ENCODE measurements at places on chromosomes 5 and 9.

DNA sequence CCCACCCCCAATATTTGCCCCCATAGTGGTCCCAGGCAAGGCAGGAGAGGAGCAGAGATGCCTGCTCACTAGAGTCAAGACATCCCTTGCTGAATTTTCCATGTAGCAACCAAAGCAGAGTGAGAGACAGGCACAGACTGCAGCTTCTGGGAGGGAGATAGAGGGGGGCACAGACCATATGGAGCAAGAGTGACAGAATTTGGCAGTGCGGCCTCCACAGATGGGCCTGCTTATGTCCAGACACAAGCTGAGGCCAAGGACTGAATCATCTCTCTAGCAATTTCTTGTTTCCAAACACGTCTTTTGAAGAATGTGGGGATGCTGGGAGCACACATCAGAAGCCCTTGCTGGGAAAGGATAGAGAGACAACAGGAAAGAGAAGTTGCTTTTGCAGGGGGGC, 53.0 kb upstream of the ALDH1B1 start:
- no peak for DNase-seq

- no peak for DNase-seq
These were observed 223.6 kb upstream of the KIF2A start for GRCh38 chr5:62082370-62082801.

DNA sequence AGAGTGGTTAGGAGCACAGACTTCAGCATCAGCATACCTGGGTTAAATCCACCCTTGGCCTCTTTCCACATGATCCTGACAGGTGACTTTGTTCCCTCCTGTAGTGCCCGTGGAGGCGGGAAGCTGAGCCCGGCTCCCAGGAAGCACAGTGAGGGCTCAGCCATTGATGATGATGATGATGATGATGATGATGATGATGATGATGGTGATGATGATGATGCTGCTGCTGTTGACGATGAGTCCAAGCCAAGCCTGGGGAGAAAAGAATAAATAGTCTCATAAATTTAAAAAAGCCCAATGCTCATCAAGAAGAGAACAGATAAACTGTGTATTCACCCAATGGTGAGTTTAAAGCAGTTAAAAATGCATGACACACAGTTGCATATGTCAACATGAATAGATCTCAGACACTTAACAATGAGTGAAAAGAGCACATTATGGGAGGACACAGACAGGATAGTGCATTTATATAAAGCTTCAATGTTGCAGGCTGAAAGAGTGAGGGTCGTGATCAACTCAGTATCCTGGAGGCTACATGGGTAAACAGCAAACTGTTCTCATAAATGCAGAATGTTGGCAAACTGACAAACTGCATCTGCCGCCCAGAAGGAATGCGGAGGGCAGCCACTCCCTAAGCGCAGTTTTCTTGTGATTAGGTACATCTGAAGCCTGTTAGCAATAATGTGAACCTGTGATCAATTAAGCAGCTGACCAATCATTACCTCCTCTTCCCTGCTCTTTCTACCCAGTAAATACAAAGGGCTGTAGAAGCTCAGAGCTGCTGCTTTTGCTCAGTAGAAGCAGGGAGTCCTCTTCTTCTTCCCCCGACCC, 11.7 kb upstream of the CFAP157 start:
- no peak for DNase-seq

- DNase-seq, result no peak
These were observed 122.8 kb upstream of the TRIM32 start for GRCh38 chr9:116564266-116564793.

DNA sequence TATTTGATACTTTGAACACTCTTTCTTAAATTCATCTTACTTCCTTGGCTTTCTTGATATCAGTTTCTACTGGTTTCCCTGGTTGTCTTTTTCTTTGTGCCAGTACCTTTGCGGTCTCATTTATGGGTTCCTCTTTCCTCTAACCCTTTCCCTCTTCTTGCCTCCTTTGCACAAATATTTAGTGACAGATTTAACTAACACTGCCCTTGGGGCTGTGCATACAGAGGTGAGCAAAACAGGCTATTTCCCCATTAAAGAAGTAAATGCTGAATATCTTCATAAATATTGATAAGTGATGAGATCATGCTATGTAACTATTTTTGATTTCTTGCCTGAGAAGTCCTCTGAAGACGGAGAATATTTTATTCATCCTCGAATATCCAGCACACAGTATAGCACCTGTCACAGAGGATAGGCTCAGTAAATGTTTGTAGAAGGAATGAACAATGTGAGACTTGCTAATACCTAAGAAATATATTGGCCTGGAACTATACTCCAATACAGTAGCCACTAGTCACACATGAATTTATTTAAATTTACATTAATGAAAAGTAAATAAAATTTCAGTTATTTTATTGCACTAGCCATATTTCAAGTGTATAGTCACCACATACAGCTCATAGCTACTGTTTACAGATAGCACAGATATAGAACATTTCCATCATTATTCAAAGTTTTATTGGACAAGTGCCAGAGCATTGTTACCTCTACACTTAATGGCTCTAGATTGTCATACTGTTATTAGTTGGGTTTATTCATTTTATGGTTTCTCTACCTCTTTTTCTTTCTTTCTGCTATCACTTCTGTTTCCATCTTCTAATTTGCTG, 90.4 kb downstream of the RIC1 start:
- no peak for DNase-seq

DNA sequence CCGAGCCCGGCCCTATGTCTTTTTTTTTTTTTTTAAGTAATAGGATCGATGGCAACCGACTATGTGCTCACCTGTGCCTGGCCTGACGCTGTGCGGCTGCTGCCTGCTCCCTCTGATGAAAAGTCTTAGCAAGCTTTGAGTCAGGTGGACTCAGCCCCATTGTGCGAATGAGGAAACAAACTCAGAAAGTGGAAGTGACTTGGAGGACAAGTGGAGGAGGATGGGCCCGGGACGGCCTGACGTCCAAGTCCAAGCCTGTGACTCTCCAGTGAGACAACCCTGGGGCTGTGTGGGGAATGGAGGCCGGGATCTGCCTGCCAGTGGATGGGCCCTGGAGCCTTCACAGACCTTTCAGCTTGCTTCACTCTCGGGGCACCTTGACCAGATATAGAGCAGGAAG, 57.9 kb downstream of the EXD3 start:
- DNase-seq, result no peak

DNA sequence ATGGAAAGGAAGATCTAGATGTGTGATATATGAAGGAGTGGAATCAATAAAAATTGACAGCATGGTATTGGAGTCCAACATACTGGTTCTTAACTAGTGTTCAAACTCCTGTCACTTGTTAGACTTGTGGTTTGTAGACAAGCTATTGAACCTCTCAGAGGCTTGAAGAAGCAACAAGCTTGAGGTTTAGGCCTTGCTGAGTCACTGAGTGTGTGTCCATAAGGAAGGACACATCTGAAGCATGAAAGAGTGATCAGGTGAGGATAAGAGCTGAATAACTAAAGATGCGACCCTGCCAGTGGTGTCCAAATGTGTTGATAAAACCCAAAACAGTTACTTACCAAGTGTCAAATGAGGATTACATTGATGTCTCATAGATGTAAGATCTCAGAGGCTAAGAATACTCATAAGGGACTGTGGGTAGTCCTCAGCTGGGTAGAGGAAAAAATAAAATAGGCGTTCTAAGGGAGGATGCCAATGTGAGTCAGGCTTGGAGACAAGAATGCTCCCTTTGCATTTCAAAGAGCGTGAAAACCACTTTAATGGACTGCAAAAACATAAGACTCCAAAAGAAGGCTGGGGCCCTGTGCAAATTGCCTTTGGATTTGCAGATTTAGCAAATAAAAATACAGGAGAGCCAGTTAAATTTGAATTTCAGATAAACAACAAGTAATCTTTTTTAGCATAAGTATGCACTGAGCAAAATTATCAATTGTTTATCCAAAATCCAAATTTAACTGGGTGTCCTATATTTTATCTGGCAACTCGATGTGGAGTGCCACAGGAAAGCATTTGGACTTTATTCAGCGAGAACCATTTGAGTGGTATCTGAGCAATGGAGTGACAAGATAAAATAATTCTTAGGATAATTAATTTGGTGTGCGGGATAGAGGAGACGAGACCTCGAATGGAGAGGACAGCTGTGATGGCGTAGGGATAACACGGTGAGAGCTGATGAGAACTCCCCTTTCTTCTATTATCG, 757.3 kb upstream of the WWC1 start:
- no peak for DNase-seq

DNA sequence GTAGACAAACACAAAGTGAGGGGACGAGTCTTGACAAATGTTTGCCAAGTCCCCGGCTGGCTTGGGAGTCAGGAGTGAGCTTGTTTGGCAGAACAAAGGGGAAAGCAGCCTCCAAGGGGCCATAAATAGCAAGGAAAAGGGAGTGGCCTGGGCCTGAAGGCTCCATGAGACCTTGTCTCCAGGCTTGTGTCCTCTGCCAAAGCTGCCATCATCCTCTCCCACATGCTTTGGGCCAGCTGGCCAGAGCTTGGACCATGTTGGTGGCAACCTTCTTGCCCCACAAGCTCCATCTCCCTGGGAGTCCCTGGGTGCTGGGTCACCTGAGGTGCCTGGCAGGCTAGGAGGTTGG, 13.3 kb upstream of the PITX1 start:
- no peak for DNase-seq

GRCh38 chr9:70256123-70256551, 2.6 kb upstream of the SMC5 start:
- no peak for DNase-seq

DNA sequence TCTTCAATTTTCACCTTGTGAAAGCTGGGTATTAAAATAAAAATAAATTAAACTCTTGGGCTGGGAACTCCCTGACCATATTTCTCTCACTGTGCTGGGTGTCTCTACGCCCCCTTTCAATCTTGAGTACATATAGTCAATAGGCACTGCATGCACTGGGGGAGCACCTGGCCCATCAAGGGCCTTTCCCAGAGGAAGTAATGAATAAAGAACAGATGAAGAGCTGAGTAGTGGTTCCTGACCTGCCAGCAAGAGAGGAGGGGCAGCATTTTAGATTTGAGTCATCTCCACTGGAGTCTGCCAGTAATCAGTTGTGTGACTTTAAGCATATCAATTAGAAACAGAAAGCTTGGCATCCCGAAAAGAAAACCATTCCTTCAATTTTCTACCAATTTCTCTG, 6.2 kb downstream of the MAPKAP1 start:
- no peak for DNase-seq

GRCh38 chr9:96617439-96618185, 2.0 kb downstream of the CDC14B start:
- no peak for DNase-seq

DNA sequence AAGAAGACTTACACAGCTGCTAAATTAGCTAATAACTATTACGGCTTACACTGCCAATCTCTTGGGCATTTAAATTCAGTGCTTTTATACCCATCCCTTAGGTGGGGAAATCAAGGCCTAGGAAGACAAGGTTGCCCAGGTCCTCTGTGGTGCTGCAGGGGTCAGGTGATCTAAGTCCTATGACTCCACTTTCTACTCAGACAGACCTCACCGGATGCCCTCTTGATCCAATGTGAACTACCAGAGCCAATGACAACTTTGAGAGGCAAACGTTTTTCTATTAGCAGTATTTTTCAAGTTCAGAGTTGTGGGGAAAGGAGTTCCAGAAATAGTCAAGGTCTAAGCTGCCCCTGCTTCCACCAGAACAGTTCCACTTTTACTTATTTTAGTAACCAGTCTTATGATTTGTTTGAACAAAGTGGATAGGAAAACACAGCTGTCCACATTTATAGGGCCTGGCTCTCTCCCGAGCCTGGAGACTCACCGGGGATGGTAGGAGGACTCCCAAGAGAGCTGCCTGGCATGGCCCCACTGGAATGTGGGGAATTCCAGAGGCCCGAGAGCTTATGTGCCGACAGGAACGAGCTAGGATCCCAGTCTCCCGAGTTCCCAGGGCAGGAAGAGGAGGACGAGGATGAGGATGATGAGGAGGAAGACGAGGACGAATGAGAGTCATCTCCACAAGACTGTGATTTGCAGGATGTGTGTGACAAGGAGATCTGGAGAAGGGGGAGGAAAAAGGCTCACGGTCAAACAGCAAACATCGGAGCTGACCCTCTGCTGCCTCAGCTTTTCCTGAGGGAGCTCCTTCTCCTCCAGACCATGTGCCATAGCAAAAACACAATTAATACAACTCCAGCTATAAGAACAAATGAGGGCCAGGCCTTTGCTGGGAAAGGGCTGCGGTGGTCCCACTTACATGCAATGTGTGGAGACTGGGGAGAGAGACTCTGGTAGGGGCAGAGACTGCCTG, 16.7 kb downstream of the FAM193B start:
- no peak for DNase-seq

- DNase-seq, result no peak
These were observed 117.5 kb upstream of the ZNF366 start for GRCh38 chr5:72624641-72625236.

DNA sequence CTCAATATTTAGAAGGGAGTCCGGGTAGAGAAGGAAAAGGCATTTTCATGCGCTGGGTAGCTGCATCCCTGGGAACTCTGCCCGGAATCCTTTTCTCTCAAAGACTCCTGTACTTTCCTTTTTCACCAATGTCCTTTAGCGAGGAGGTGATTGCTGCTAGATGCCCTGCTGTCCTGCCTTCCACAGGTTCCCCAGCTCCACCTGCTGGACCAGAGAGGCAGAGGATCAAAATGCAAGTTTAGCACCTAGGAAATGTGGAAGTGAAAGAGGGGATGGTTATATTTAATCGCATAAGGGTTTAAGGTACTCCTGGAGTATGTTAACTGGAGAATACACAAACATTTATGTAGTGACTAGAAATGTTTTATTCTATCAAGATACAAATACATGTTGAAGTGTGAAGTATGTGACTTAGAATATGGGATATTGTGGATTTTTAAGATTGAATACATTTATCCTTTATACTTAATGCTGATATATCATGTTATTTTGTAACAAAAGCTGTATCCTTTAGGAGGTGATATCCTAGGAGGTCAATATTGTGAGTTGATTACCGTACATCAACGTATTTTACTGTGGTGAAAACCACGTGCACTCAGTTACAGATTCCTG, 145.7 kb downstream of the ARHGAP26 start:
- DNase-seq, result no peak

DNA sequence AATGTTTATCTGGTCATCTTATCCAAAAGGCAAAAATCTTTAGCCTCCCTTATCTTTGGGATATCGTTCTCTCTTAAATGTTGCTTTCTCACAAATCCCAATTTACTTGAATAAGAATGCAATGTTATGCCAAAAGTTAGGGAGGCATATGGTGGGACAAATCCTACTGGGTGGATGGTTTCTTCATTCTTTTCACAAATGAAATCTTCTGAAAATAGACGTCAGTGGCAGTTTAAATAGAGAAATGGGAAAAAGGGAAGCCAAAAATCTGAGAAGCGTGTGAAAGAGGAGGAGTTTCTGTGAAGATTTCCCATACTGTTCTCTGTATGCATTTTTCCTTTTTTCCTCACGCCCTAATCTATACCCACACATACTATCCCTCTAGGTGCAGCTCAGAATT, 2.5 kb upstream of the PCDHAC1 start:
- DNase-seq, result no peak

GRCh38 chr9:128077847-128078503, 9.9 kb downstream of the SLC25A25 start:
- no peak for DNase-seq

DNA sequence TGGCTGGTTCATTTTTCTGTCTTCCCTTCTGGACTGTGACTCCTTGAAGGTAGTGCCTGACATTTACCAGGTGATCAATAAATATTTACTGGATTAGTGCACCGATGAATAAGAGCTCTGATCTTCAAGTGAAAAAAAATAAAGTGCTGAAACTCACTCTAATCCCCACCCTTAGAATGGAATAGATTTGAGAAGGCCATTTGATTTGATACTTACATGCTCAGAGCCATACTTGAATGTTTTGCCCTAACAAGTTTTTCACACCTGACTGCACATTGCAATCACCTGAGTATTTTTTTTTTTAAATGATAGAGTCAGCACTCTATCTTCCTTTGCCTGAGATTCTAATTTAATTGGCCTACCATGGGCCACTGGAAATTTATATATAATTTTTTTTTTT, 105.7 kb downstream of the LRRC70 start:
- no peak for DNase-seq

Data from esophagus squamous epithelium (tissue), 5 donors.